ENCODE measurements at places on chromosomes 3 and 15.

- no peak for DNase-seq
Measured at GRCh38 chr3:117407317-117407716, 697.7 kb downstream of the TUSC7 start.

- DNase-seq: no peak
Measured at GRCh38 chr15:27479296-27480140, 508.5 kb downstream of the GABRG3 start.

DNA sequence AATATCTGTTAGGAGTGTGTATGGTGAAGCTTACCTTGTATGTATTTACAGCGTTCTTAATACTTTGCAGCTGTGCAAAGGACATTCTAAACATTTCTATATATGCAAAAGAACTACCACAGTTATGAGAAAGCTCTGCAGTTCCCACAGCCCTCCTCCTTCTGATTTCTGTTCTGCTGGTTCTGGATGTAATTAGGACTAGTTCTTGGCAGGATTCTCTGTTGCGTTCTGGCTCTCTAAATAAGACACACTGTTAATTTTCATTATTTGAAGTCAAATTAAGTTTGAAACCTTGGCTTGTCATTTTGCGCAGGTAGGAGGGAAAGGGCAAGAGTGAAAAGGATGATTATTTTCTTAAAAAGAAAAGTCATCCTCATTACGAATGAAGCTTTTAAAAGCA lies 76.4 kb downstream of the FNDC3B start:
- DNase-seq: no peak

DNA sequence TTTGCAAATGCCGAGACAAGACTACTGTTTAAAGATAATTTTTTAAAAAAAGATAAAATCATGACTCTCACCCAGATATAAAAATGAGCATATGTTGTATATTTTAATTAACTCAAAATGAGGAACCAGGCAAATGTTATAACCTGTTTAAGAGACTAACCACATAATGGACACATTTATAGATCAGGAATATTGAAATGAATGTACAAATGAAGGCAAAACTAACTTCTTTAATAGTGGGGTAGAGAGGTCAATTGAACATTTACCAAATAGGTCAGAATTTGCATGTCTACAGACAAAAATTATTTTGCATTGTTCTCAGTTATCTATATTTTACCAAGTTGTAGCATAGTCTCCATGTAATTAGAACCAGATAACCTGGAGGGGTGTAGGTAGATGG lies 134.3 kb upstream of the PFN2 start:
- DNase-seq: no peak

DNA sequence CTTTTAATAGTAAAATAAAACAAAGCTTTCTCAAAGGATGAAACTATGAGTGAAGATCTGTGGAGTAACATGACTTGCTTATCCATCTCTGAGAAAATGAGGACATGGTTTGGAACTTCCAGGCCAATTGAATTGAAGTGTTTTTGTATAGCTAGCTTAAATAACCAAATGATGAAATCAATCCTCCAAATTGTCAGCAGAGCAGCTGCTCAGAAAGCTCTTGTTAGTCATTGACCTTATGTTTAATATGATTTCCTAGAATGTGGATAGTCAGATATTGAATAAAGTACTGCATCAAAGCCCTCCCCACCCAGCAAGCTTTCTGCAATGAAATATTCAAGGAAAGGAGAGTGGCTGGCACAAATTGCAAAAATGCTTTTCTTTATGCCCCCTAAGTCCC lies 437.2 kb downstream of the MFSD1 start:
- DNase-seq: no peak

- DNase-seq: no peak
Measured at GRCh38 chr15:42723068-42723467, 13.9 kb downstream of the CDAN1 start.

Data from activated CD8-positive, alpha-beta memory T cell treated with anti-CD3 and anti-CD28 coated beads for 4 hours (primary cell).